Hematopoietic multipotent progenitor cell treated with erythropoietin and hydrocortisone succinate and interleukin-3 and kit ligand, for 17 days (in vitro differentiated cells): ENCODE measurements at places on chromosomes 11 and 22.

GRCh38 chr11:111765320-111765983 is 737 bp downstream of the PPP2R1B start:
- peak; percentile 33 for DNase-seq

DNA sequence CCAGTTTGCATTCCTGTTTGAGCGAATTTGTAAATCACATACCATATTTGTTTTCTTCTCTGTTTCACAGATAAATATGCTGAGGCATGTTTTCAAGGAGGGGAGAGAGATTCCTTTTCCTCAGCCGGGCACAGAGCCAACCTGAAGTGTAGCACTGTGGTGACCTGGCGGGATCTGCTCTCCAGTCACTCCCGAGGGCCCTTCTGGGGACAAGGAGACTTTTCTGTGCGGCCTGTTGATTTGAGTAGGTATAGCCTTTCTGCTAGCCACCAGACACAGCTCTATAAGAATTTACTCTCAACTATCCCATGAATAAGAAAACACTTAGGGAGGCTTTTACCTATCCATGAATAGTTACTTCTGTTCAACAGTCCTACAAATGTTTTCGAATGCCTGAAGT is 63.5 kb upstream of the FDX1 start:
- no peak for DNase-seq

DNA sequence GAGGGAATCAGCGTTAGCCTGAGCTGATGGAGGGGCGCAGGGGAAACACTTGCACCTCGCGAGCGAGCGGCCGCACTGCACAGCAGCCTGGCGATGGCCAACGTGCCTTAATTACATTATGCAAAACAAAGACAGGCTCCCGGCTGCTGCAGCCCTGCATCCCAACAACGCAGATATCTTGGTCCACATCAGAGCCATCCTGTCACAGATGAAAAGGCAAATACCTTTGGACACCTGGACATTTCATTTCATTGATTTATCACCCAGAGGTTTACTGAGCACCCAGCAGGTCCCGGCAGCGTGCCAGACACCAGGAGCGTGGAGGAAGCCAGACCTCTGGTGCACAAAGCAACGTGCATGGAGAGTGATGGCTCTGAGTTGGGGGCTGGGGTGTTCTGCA is 843.0 kb downstream of the TBC1D22A start:
- no peak for DNase-seq

DNA sequence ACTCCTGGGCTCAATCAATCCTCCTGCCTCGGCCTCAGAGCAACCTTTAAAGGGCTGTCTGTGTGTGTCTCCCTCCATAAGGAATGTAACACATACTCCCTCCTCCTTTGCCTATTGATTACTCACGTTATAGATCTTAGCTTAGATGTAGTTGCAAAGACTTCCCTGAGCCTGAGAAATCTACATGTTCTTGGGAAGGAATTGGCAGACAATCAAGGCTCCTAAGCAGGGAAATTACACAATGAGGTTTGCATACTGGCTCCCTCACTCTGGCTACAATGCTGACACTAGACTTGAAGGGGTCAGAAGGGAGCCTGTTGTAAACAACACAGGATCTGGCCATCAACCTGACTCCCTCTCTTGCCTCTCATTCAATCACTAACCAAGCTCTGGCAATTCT is 5.2 kb upstream of the OLFML1 start:
- no peak for DNase-seq

GRCh38 chr22:36340621-36341020 is 47.1 kb downstream of the MYH9 start:
- DNase-seq: no peak

DNA sequence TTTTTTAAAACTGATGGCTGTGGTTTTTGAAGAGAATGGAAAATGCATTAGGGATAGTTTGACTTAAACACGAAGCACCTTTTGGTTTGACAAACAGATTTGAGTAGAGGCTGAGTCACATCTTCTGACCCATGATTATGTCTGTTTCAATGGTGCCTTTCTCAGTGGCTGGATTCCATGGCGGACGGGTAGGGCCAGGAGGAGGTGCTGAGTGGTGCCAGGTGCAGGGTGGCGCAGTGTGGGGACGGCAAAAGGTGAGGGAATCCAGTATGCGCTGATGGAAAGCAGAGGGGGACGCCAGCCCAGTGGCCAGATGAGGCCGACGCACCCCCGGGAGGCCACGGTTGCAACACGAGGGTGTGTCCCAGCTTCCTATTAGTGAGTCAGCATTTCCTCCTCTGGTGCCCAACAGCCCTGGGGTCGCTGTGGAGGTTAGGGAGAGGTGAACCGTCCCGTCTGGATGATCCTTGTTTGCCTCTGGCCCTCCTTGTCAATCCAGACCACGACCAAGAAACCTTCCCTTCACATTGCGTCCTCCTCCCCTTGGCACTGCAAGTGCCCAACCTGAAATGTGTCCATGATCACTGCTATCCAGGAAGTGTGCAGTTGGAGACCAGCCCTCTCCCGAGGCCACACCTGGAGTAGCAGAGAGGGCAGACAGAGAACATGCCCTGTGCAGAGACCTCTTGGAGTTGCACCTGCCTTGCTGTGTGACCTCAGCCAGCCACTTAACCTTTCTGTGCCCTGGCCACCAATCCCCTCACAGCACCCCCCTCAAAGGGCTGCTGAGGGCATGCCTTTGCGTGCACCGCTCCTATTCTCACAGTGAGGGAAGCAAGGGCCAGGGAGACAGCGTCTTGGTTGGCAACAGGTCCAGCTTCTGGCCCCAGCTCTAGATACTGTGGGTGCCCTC is 32.5 kb upstream of the ATXN10 start:
- DNase-seq: no peak

DNA sequence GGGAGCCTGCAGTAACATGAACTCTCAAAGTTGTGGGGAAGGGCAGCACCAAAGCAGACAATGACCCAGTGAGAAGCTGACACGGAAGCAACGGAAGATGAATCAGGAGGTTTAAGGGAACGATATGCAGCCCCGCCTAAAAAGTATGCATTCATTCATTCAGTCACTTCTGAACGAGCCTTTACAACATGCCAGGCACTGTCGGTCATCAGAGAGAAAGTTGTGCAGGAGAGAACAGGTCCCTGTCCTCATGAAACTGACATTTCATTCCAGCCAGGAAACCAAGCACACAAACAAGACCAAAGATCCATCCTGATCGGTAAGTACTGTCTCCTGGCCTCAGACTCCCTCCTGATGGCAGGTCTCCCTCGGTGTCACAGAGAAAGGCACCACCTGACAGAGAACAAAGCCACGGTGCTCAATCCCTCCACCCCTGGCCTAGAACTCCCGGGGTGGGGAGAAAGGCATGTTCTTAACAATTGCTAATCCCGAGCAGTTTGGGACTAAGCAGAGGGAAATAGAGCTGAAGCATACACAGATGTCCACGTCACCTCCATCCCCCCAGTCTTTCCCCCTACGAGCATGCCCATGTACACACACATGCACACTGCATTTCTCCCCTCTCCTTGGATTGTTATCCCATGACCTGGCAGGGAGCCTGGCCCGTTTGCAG is 49.3 kb downstream of the LRFN4 start:
- DNase-seq: no peak

DNA sequence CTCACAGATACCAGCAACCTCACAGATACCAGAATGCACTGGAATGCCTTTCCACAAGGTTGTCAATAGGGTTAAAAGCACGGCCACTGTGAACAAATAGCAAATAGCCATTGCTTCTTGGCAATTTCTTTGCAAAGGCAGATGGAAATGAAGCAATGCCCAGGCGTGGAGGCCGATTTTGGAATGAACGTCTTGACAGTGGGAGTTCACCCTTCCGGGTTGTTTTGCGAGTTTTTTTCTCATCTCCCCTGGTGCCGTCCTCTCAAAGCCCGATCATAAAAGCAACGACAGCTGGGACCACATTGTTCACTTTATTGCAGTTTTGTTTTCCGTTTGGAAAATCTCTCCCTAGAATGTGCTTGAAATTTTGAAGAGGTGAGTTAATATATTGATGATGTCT is 38.0 kb upstream of the CD82 start:
- no peak for DNase-seq

DNA sequence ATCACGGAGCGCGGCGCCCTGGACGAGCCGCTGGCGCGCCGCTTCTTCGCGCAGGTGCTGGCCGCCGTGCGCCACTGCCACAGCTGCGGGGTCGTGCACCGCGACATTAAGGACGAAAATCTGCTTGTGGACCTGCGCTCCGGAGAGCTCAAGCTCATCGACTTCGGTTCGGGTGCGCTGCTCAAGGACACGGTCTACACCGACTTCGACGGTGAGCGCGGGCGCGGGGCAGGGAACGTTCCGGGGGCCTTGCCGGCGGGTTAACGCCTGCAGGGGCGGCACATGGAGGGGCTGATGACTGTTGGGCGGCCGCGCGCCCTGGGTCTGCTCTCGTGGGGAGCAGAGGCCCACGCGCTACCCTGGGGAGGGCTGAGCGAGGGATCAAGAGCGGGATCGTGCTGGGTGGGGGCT is 1.0 kb downstream of the PIM3 start:
- DNase-seq: no peak

DNA sequence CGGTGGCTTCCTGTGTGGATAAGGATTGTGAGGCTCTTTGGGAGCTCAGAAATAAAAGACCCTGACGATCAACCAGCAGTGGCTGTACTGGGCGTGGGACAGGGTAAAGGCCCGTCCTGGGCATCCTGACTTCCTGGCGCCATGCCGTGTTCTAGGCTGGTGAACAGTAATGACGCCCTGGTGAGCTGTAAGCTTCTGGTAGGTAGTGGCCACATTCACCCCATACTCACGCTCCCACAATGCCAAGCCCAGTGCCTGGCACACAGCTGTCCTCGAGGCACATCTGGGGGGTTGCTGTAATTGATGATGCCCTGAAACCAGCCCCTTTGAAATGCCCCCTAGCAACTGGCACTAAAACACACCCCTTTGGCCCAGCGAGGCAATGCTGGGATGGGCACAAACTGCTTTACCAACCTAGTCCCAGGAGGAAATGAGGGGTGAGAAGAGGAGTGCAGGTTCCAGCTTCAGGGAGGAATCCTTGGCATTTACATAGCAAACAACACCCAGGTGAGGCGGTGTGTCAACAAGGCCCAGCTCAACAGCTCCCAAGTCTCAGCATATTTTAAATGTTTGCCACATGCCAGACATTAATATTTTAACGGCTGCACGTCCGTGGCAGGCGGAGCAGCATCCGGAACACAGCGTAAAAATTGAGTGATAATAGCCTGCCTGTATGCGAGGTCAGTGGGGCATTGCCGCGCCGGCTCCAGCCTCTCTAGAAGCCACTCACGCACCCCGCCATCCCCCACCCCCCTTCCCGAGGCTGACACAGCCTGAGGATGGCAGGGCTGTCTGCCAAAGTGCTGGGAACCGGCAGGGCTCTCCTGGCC is 79.3 kb downstream of the DSCAML1 start:
- DNase-seq: no peak

- no peak for DNase-seq
These were observed 272.8 kb downstream of the FAM76B start for GRCh38 chr11:95516786-95517185.

GRCh38 chr11:13486926-13487660 is 8.7 kb downstream of the PTH start:
- no peak for DNase-seq

DNA sequence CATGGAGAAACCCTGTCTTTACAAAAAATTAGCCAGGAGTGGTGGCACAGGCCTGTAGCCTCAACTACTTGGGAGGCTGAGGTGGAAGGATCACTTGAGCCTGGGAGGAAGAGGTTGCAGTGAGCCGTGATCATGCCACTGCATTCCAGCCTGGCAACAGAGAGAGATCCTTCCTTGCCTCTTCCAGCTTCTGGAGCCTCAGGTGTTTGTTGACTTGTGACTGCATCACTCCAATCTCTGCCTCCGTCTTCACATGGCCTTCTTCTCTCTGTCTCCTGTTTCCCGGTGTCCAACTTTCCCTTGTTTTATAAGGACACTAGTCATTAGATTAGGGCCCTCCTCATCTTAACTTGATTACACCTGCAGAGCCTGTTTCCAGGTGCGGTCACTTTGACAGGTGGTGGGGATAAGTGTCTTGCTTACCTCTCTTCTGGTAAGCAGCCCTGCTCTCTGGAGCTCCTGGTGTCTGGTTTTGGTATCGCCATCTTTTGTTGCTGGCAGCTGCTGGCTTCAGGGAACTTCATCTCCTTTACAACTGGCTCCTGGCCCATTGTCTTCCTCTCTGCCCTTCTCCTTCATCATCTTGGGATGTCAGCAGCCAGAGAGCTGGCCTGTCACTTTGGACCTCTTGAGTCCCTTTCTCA is 8.2 kb upstream of the USP2 start:
- DNase-seq: no peak

- no peak for DNase-seq
These were observed 39.0 kb downstream of the WT1 start for GRCh38 chr11:32396331-32396730.

DNA sequence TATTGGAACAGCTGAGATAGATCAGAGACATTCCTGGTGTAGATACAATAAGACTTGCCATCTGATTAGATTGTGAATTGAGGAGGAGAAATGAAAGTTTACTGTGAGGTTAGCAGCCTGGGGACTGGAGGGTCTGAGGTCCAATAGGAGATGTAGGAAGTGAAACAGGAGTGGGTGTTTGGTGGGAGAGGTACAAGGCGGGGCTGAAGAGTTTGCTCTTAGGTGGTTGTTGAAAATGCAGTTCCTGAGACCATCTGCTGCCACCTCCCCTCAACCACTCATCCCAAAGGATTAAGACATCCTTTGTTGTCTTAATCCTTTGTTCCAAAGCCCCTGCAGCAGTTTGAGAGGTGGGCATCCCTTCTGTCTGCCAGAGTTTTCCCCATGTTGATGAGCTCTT is 14.8 kb downstream of the PIWIL4 start:
- no peak for DNase-seq

DNA sequence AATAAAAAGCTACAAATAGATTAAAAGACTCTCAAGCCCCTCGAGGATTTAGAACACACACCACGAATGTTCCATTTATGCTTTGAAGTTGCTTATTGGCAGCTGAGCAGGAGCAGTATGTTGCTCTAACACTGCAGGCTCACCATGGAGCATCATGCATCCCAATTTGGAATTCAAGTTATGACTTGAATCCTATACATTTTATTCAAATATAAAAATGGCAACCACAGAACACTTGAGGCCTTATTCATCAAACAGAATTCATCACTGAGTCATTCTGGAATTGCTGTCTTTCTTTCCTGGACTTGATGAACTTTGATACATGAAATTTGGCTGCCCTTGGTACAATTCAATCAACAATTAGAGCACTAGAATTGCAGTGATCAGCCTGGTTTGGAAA is 24.5 kb upstream of the BLID start:
- no peak for DNase-seq

- no peak for DNase-seq
These were observed 23.2 kb downstream of the ARHGAP1 start for GRCh38 chr11:46677169-46677568.

- DNase-seq: peak; percentile 76
These were observed 3.4 kb downstream of the CLPB start for GRCh38 chr11:72430741-72431570.

GRCh38 chr22:46499805-46500189 is 37.6 kb downstream of the CELSR1 start:
- no peak for DNase-seq

- DNase-seq: no peak
These were observed 55.8 kb upstream of the RRAS2 start for GRCh38 chr11:14414470-14415461.

- DNase-seq: no peak
These were observed 120.8 kb upstream of the POU2AF2 start for GRCh38 chr11:111124724-111125123.
